ENCODE measurements at places on chromosomes 7 and 10.
A peak's percentile ranks its signal among the peaks of the same experiment; 100 is the strongest.

DNA sequence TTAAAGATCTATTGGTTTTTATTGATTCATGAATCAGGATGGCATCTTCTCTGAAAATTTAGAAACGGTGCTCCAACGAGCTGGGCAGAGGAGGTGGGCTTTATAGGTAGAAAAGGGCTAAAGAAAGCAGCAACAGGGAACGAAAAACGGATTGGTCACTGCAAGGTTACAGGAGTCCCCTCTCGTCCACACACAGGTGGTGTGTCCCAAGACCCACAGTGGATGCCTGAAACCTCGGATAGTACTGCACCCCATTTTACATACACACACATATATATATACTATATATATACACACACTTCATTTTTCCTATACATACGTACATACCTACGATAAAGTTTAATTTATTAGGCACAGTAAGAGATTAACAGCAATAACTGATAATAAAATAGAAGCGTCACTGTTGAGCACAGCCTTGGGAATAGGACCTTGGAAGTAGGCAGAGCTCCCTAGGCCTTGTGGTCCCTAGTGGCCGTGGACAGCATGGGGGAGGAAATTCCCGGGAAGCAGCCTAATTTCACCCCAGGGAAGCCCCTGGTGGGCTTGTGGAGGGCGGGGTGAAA lies 737 bp upstream of the NUB1 start:
- no peak for DNase-seq

GRCh38 chr7:155799514-155799913 lies 12.7 kb downstream of the SHH start:
- DNase-seq, result no peak

GRCh38 chr7:134632937-134633540 lies 13.6 kb upstream of the BPGM start:
- no peak for DNase-seq

DNA sequence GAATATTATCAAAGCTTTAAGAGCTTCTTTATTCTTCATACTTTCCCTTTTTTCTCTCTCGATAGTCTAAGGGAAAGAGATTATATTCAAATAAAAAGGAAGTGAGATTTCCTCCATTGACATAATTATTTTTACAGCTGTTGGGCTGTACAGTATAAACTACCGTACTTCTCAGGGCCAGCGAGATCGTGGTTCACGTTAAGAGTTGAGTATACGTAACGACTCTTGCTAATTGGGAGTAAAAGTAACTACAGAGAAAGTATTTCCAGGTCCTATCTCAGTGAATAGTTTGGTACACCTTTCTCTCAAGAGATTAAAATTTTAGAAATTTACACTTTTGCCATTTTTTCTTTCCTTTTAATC lies 57.8 kb downstream of the INPP5F start:
- no peak for DNase-seq

DNA sequence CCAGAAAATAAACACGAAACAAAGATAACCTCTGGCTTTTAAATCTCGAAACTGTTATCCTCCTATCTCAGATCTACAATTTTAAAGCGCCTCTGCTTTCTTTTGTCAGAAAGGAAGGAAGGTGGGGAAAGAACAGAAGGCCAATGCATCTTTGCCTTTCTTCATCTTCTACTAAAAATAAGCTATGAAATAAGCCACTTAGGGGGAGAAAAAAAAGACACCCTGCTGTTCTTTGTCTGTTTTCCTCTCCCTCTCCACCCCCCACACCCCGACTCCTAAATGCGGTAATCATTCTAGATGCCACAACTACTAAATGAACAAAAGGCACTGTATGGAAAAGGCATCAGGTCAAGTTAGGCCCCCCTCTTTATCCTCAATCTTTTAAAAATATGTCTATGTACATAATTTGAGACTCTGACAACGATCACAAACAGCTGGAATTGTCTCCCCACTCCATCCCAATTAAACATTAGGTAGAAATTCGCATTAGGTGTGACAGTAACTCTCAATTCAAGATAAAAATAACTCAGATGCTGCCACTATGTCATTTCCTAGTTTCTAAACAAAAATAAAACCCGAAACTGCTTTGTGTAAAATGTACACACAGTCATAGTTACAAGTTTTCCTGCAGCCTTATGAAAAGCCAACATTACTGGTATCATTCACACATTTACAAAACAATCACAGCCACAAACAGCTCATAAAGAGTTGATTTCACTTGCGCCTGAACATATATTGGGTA lies 2.4 kb downstream of the UBE2H start:
- DNase-seq, result no peak

DNA sequence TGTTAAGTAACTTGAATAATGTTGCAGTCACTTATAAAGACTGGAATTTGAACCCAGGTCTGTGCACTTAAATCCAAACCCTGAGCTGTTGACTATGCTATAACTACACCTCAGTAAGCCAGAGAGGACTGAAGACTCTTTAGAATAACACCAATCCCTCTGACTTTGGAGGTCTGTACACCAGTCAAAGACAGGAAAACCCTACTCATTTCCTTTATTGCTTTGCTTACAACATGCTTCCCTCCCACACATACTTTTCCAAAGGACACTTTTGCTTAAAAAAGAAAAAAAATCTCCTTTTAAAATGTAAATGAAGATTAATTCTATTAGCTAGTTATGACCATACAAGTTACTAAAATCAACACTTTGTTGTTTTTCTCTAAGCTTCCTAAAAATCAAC lies 184.7 kb upstream of the KCTD7 start:
- DNase-seq, result no peak

DNA sequence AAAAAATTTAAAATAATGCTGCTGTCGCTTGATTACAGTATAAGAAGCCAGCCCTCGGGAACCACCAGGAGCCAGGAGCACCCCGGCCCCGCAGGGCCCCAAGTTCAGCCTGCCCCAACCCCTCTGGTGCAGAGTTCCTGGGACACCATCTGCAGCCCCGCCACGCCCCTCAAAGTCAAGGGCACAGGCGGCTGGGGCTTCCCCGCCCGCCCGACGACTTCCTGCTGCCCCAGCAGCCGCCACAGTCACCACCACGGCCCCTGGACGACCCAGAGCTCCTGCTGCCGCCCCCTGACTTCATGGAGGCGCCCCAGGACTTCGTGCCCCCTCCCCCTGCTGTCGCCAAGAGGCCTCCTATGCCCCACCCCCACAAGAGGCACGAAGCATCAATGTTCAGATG lies 103.6 kb upstream of the PDSS1 start:
- no peak for DNase-seq

- no peak for DNase-seq
These were observed 765.9 kb downstream of the GRID1 start for GRCh38 chr10:85600744-85601081.

DNA sequence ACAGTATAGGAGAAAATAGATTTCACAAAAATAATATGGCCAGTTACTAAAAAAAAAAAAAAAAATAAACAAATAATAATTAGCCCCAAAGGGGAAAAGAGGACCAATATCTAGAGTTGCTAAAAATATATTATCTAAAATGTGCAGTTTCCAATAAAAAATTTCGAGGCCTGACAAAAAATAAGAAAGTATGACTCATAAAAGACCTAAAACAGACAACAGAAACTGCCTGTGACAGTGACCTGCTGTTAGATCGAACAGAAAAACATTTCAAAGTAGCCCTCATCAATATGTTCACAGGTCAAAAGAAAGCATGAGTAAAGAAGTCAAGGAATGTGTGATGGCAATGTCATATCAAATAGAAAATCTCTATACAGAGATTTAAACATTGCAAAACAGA lies 11.8 kb upstream of the TSPAN12 start:
- no peak for DNase-seq

DNA sequence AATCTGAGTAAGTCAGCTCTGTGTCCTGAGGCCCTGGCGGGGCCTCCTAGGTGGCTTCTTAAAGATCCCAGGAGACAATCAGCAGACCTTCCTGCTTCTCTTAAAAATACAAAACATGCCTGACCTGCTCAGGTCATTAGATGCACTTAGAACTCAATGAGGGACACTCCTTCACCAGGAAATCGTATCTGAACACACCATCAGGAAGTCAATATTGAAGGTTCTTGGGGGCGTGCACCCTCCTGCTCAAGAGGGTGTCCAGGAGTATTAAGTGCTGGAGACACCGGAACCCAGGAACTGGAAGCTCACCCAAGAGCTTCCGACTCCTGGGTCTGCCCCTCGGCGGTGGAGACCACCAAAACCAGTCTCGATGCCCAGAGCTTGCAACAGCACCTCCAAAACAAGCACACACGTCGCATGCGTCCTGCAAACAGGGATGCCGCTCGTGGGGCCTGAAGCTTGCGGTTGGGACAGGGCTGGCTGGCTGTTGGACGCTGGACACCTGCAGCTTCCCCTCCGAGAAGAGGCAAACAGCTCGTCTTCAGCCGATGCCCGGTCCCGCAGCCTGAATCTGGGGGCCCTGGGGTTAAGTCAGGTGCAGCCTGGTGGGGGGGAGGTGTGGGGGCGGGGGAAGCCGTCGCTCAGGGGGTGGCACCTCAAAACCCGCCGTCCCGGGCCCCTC lies 803 bp downstream of the RAPGEF5 start:
- no peak for DNase-seq

DNA sequence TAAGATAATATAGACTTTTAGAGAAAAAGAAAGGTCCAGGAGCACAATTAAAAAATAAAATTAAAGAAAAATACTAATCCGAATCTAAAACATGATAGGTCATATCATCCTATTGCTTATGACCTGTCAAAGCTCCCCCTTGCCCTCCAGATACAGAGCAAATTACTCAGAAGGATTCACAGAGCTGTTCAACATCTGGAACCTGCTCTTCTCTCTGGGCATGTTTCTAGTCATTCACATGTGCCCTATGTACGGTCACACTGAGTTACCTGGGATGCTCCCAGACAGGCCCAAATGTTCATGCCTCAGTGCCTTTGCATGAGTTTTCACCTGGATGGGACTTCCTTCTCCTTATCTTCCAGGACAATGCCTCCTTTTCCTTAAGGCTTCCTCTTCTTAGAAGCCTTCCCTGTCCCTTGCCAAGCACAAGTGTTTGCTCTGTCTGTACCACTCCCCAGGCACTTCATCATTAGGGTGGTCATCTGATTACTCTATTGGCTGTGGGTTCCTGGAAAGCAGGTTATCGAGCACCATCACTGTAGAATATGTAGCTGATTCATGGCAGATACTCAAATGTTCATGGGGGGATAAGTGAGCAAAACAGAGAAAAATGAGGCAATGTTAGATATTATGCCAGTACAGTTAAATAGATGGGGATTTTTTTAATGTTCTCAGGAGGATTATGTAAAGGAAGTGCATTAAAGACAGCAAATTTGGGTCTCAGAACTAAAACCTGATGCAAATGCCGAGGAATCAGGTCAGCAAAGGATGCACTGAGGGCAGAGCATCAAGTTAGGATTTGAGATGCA lies 12.0 kb upstream of the AOAH start:
- DNase-seq, result no peak

GRCh38 chr7:149729983-149730801 lies 43.2 kb downstream of the ZNF467 start:
- no peak for DNase-seq

DNA sequence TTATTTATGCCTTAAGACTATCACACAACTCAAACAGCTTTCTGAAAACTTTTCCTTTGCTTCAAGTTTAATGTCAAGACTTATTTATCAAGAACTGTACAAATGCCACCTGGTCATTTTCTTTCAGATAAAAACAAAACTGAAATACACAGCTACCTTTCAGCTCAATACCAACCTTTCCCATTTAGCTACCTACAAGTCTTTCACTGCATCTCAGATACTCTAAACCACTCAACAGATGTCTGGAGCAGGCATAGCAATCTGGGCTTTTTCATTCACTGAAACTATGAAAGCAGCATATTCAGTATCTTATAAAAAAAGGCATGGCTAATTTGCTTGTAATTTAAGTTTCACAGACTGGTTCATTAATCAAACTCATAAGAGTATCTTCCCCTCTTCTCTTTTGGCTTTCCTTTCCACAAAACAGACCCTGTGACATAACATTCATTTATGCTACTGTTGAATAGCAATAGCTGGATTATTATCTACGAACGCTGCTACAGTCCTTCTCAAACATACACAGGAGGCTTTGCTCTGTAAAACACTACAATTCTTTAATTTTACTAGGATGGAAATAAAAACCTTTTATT lies 8.2 kb downstream of the TRA2A start:
- DNase-seq, result no peak

DNA sequence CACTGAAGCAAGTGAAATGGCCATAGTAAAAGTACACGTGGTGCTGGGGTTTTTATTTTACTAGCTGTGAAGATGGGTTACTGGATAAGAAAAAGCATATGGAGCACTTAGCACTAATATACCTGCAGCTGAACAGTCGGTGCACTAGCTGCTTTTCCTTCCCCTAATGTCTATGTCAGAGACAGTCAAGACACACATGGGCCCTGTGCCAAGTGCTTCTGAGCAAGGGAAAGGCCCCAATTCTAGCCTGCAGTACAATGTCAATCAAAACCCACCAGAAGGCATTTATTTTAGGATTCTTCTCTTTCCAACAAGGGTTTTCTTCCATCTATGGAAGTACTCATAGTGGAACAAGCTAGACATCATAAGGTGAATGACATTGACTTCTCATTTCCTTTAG lies 716.7 kb downstream of the CCSER2 start:
- no peak for DNase-seq

DNA sequence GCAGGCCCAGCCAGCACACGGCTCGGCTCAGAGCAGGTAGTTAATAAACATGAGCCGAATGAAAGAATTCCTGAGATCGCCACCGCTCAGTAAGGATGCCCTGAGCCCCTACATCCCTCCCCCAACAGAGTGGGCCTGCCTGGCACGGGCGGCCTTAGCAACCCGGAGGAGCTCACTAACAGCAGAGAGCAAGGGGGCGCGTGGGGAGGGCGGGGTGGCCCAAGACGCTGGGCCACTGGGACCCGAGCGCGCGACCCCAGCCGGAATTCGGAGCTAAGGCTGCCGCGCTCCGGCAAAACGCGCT lies 403 bp upstream of the ENO4 start:
- DNase-seq, result peak; percentile 30

DNA sequence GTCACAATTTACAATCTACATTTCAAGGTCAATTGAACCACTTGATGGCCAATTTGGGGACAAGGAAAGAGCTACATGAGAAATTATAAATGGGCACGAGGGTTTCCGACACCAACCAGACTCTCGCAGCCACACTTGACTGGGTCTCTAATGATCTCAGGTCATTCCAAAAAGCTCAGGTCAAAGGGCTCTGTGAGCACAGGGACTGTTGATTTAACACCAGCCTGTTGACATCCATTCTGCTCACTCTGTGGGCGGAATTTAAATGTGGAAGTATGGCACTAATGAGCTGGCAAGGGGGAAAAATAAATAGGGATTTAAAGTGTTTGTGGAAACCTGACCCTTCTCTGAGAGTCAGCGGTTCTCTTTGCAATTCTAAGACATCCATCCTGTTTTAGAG lies 810.7 kb upstream of the AUTS2 start:
- no peak for DNase-seq

DNA sequence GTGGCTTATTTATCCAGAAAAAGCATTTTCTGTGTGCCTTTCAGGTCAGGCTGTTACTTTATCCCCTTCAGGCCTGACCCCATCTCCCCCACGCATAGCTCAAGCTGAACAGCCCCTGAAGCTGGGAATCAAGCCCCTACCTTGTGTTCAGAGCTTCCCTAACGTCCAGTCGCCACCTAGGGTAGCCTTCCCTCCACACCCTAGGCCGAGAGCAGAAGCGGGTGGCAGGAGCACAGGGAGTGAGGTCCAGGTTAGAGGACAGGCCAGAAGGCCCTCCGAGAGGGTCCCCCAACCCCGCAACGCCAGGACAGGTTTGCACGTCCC lies 479 bp upstream of the SEMA4G start:
- no peak for DNase-seq

All from progenitor cell of endocrine pancreas (in vitro differentiated cells).